ENCODE measurements at places on chromosomes 6 and 20. TPM values are rescaled to one million over a fixed set of nuclear protein-coding genes. Genes with fewer than 3 reads are reported as not detected.

Gene GPX5
- polyA plus RNA-seq, result 3.6 TPM

- peaks cover 8% of the 10 kb centered on the region for H3K4me1 ChIP-seq
- H3K27ac ChIP-seq, result no peak overlapping the region
- no peak for DNase-seq
- H3K27me3 ChIP-seq, result no peaks in the 10 kb centered on the region
- H3K4me3 ChIP-seq, result no peak overlapping the region
- H3K36me3 ChIP-seq, result no peaks in the 10 kb centered on the region
Measured at GRCh38 chr6:140561701-140562100, 1187.3 kb upstream of the CITED2 start.

GRCh38 chr20:47688385-47689381 is 96.6 kb downstream of the SULF2 start:
- no peak overlapping the region for H3K4me3 ChIP-seq
- no peak for DNase-seq
- H3K36me3 ChIP-seq, result no peaks in the 10 kb centered on the region
- no peak overlapping the region for H3K27ac ChIP-seq

DNA sequence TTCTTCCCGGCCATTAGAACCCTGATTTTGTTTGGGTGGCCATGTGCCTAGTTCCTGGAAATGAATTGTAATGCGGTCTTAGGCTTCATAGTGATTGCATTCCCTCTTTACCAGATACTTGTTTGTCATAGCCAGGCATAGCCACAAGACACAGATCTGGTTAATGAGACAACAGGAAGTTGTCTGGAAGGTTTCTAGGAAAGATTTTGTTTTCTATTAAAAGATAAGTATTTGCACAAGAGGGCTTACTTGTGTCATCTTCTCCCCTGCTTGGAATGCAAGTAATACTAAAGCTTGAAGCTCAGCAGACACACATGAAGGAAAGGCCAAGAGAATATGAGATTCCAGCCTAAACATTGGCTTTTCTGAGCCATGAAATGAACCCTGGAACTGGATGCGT is 12.9 kb downstream of the FARS2 start:
- DNase-seq, result no peak
- H3K4me1 ChIP-seq, result peaks cover 9% of the 10 kb centered on the region
- H3K36me3 ChIP-seq, result no peaks in the 10 kb centered on the region
- H3K27ac ChIP-seq, result no peak overlapping the region

- no peaks in the 10 kb centered on the region for H3K4me1 ChIP-seq
- DNase-seq, result no peak
- H3K36me3 ChIP-seq, result no peaks in the 10 kb centered on the region
- H3K27ac ChIP-seq, result no peak overlapping the region
Measured at GRCh38 chr20:21064924-21065323, 41.2 kb downstream of the LINC00237 start.

- H3K36me3 ChIP-seq, result no peaks in the 10 kb centered on the region
- H3K4me3 ChIP-seq, result no peak overlapping the region
- no peak overlapping the region for H3K27ac ChIP-seq
- DNase-seq, result no peak
- no peaks in the 10 kb centered on the region for H3K27me3 ChIP-seq
- peaks cover 15% of the 10 kb centered on the region for H3K4me1 ChIP-seq
Measured at GRCh38 chr6:84524636-84525035, 239.8 kb downstream of the TBX18 start.
